Osteocyte (in vitro differentiated cells): ENCODE measurements at places on chromosomes 2 and 18.
A peak's percentile ranks its signal among the peaks of the same experiment; 100 is the strongest.

DNA sequence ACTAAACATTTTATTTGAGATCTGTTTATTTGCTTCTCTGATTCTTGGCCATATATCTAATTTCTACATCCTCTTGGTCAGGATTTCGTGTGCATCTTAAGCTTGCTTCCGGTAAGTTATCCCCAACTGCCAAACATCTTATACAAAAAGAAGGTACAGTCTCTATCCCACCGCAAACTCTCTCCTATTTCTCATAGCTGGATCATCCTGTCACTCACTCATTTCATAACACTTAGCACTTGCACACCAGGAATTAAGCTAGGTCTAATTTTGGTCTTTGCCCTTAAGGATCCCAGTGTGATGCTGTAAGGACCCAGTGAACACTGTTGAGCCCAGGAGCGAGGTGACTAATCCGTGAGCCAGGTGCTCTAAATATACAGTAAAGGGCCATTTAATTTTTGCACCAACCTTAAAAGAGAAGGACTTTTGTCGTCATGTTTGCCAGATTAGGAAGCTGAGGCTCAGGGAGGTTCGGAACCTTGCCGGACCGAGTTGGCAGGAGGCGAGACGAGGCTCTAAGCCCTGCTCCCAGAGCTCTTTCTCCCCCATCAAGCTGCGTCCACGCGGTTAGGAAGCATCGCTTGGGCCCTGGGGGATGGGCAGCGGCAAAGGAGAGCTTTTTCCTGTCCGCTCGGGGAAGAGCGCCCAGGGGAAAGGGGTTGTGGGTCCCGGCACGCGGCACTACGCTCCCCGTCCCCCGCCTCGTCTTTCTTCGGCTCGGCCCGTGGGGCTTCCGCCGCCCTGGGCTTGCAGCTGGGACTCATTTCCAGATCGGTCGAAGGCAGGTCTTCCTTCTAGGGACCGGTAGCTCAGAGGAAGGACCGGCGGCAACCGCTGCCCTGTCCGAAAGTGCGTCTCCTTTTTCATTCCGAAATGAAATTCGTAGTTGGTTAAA lies 4.1 kb upstream of the ITPRIPL1 start:
- no peak overlapping the region for H3K27ac ChIP-seq
- H3K4me3 ChIP-seq = peak overlapping the region; percentile 88
- H3K4me1 ChIP-seq = peaks cover 23% of the 10 kb centered on the region

DNA sequence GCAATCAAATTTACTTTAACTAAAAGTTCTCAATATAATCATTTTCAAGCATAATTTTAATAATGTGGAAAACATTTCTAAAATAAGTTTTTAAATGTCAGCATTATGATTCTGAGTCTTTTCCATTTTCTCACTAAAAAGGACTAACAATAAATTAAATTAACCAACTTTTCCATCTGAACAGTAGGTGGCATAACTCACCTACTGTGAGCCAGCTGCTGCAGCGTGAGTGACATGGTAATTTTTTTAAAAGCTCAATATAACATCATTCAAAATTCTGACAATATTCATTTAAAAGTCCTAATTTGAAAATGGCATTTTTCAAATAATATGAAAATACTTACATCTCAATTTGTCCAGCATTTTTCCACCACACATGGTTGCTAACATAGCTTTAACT lies 66.5 kb downstream of the DTNB start:
- no peak overlapping the region for H3K4me3 ChIP-seq
- no peak for DNase-seq
- H3K4me1 ChIP-seq = peaks cover 1% of the 10 kb centered on the region
- H3K36me3 ChIP-seq = no peaks in the 10 kb centered on the region
- no peak overlapping the region for H3K27ac ChIP-seq
- no peaks in the 10 kb centered on the region for H3K27me3 ChIP-seq

DNA sequence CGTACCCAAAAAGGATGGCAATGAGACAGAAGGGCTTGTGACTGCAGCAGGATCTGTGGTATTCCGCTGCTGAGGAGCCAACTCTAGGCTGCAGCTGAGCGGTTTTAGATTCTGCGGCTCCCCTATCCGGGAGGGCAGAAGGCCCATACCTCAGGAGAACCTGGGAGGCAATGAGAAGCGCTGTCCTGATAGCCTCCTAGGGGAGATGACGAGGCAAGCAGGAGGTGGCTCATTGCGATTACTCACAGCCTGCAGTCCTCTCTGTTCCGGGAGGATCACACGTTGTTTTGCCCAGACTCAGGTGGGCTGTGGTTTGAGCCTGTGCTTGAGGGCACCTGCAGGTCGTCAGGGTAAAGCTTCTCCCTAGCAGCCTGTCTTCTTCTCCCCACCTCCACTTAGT lies 65.1 kb downstream of the COA5 start:
- H3K27ac ChIP-seq = no peak overlapping the region
- H3K27me3 ChIP-seq = no peaks in the 10 kb centered on the region
- peaks cover 49% of the 10 kb centered on the region for H3K36me3 ChIP-seq
- DNase-seq = no peak

DNA sequence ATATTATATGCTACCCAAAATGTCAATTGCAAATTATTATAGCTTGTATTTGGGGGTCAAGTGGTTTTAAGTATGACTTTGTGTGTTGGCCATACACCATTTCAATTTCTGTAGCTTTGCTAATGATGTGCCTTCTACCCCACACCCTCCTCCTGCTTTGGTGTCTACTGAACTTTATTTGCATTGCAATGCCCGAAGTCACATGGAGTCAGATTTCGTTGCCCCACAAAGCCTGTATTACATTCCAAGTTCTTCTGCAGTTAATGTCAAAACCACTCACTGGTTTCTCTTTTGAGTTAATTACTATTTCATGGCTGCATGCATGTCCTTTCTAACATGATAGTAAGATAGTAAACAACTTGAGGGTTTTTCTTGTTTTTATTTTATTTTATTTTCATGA lies 528.9 kb downstream of the RIT2 start:
- H3K36me3 ChIP-seq = no peaks in the 10 kb centered on the region
- no peak for DNase-seq
- H3K4me1 ChIP-seq = no peaks in the 10 kb centered on the region
- H3K4me3 ChIP-seq = no peak overlapping the region

GRCh38 chr2:29032189-29032588 lies 42.1 kb downstream of the PCARE start:
- no peaks in the 10 kb centered on the region for H3K36me3 ChIP-seq
- peaks cover 12% of the 10 kb centered on the region for H3K27me3 ChIP-seq
- H3K4me1 ChIP-seq = peaks cover 2% of the 10 kb centered on the region
- H3K27ac ChIP-seq = no peak overlapping the region
- no peak for DNase-seq

DNA sequence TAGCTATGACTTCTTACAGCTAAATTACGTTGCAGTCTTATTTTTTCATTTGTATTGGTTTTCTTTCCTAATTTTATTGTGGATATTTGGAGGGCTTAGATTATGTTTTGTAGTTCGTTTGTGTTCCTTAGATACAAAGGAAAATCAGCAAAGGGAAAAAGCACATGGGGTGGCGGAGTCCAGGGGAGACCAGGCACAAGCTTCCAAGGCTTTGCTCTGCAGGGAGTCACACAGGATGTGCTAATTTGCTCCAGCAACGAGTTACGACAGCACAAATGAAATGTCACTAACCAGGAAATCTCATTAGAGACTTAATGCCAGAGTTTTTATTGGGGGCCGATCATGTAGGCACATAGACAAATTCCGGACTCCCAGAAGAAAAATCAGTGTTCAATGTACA lies 60.5 kb upstream of the CABYR start:
- H3K27me3 ChIP-seq = no peaks in the 10 kb centered on the region
- peaks cover 7% of the 10 kb centered on the region for H3K36me3 ChIP-seq
- DNase-seq = no peak
- peaks cover 6% of the 10 kb centered on the region for H3K4me1 ChIP-seq
- H3K27ac ChIP-seq = no peak overlapping the region
- H3K4me3 ChIP-seq = no peak overlapping the region

DNA sequence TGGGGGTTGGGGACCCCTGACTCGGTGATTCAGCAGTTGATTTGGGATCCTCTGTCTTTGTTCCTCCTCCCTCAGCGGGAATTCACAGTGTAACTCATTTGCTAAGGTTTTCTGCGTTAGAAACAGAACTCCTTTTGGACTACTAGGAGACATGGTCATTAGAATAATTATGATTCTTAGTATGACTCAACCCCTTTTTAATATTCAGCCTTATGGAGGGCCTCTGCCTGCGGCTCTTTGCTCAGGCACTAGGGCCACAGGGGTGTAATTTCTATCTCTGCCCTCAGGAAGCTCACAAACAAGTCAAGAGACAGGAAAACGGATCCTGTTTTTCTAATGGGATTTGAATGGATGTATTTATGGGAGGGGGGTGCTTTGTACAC lies 117.4 kb downstream of the SPTBN1 start:
- peak overlapping the region; percentile 96 for H3K27ac ChIP-seq
- peak overlapping the region; percentile 16 for H3K4me3 ChIP-seq
- H3K36me3 ChIP-seq = peaks cover 8% of the 10 kb centered on the region
- no peaks in the 10 kb centered on the region for H3K27me3 ChIP-seq
- DNase-seq = no peak
- H3K4me1 ChIP-seq = peaks cover 91% of the 10 kb centered on the region

DNA sequence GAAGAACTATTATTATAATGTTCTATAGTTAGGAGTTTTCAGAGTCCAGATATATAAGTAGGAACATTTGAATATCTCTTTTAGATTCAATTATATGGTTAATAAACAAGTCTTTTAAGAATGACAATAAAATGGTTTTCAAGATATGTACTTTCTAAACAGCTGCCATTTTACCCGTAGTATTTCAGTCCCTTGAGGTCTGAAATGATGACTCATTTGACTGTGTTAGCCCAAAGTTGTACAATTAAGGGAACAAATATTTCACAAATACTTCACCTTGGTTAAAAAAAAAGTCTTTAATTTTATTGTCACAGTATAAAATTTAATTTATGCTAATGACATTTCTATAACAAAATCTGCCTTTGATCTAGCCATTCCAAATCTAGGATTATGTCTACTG lies 91.6 kb upstream of the TANK start:
- peaks cover 2% of the 10 kb centered on the region for H3K4me1 ChIP-seq
- H3K27ac ChIP-seq = no peak overlapping the region
- H3K27me3 ChIP-seq = no peaks in the 10 kb centered on the region
- DNase-seq = no peak

GRCh38 chr2:160590664-160591063 lies 97.1 kb upstream of the RBMS1 start:
- peaks cover 3% of the 10 kb centered on the region for H3K4me1 ChIP-seq
- DNase-seq = no peak
- no peak overlapping the region for H3K4me3 ChIP-seq
- no peak overlapping the region for H3K27ac ChIP-seq

DNA sequence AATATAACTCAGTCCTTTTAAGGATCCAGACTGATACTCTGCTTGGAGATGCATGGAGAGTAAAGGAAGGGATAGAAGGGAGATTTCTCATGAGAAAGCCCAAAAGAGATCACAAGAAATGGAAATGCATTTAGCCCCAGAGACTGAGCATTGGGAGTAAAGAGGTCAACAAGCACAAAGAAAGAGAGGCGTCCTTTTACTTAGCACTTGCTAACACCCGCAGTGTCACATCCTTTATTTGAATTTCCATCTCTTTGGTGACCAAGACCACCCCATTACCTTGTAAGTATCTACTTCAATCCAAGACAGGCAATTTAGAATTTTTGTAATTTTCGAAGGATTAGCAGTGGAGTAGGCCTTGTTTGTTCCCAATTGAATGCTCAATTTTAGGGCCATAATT lies 111.8 kb upstream of the DCC start:
- no peaks in the 10 kb centered on the region for H3K36me3 ChIP-seq
- H3K4me3 ChIP-seq = no peak overlapping the region
- DNase-seq = no peak
- H3K27ac ChIP-seq = no peak overlapping the region
- no peaks in the 10 kb centered on the region for H3K4me1 ChIP-seq

GRCh38 chr18:56565551-56566345 lies 72.6 kb downstream of the TXNL1 start:
- H3K4me3 ChIP-seq = no peak overlapping the region
- no peak for DNase-seq
- peak overlapping the region; percentile 23 for H3K27ac ChIP-seq
- H3K4me1 ChIP-seq = peaks cover 6% of the 10 kb centered on the region
- no peaks in the 10 kb centered on the region for H3K36me3 ChIP-seq

GRCh38 chr2:144596073-144596871 lies 76.4 kb upstream of the ZEB2 start:
- H3K4me1 ChIP-seq = peaks cover 14% of the 10 kb centered on the region
- no peak for DNase-seq
- no peaks in the 10 kb centered on the region for H3K27me3 ChIP-seq
- H3K27ac ChIP-seq = peak overlapping the region; percentile 69
- H3K4me3 ChIP-seq = peak overlapping the region; percentile 36
